Renal cortex interstitium (tissue), 15 donors: ENCODE measurements at places on chromosomes 4 and X.
A peak's percentile ranks its signal among the peaks of the same experiment; 100 is the strongest.

GRCh38 chr4:178633263-178633662, 1191.0 kb upstream of the AGA start:
- DNase-seq, result no peak

- no peak for DNase-seq
Observed at GRCh38 chrX:2452317-2452784, 48.4 kb downstream of the DHRSX start.

DNA sequence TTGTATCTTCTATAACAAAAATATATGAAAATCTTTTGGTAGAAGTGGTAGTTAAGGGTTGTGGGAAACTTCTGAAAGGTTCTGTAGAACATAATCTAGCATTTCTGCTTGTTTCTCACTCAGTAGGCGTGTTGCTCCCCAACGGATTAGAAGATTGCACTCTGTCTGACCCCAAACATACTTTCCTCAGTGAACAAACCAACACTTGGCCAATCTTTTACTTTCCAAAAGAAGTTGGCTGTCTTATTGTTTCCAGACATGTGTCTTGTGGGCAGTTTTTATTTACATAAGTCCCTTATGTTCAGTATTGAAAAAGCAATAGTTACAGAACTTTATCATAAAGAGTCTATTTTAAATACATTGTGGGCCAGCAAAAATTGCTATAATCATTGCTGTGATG, 312.8 kb upstream of the EPHA5 start:
- no peak for DNase-seq

DNA sequence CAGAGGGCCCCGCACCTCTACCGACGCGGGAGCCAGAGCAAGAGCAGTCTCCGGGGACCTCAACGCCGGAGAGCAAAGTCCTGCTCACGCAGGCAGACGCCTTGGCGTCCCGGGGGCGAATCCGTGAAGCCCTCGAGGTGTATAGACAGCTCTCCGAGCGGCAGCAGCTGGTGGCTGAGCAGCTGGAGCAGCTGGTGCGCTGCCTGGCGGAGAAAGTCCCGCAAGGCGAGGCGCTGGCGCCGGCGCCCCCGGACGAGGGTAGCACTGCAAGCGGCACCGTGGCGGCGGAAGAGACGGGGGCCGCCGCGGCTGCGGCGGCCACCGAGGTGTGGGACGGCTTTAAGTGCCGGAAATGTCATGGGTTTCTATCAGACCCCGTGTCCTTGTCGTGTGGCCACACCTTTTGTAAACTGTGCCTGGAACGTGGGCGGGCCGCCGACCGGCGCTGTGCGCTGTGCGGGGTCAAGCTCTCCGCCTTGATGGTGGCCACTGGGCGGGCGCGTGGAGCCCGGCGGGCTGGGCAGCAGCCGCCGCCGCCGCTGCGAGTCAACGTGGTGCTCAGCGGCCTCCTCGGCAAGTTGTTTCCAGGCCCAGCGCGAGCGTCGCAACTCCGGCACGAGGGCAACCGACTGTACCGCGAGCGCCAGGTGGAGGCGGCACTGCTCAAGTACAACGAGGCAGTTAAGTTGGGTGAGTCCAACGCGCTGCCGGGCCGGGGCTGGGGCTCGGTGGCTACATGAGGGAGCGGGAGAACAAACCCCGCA, 672 bp downstream of the LONRF3 start:
- no peak for DNase-seq

- DNase-seq, result no peak
Observed at GRCh38 chrX:17164941-17165340, 210.1 kb upstream of the NHS start.

DNA sequence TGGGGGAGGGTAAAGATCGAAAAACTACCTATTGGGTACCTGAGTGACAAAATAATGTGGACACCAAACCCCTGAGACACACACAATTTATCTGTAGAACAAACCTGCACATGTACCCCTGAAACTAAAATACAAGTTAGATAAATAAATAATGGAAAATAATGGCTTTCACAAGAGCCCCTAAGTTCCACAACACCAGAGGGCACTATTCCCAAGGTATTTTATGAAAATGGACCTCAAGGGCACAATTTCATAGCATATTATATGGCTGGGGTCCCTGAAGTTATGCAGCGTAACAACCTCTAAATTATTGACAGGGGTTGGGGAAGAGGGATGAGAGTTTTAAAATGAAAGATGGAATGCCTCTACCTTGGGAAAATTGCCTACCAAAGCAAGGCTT, 81.3 kb upstream of the TMEM33 start:
- DNase-seq, result no peak

DNA sequence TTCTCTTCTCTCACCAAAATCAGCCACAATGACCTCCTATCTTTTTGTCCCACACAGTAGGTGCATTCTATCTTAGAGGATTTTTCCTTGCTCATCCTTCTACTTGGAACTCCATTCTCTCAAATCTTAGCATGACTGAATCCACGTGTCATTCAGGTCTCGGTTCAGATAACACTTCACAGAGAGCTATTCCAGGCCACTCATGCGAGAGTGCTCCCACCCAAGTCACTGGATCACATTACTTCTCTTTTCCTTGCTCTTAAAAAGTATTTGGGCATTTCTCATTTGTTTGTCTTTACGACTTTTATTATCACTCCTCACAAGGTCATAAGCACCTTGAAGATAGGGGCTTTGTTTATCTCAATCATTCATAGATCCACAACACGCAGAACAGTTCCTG, 647.5 kb upstream of the TENM3 start:
- DNase-seq, result peak; percentile 45

GRCh38 chr4:188110741-188111471, 1.5 kb upstream of the TRIML2 start:
- no peak for DNase-seq

- DNase-seq, result no peak
Observed at GRCh38 chr4:103372002-103372558, 173.9 kb upstream of the CENPE start.

DNA sequence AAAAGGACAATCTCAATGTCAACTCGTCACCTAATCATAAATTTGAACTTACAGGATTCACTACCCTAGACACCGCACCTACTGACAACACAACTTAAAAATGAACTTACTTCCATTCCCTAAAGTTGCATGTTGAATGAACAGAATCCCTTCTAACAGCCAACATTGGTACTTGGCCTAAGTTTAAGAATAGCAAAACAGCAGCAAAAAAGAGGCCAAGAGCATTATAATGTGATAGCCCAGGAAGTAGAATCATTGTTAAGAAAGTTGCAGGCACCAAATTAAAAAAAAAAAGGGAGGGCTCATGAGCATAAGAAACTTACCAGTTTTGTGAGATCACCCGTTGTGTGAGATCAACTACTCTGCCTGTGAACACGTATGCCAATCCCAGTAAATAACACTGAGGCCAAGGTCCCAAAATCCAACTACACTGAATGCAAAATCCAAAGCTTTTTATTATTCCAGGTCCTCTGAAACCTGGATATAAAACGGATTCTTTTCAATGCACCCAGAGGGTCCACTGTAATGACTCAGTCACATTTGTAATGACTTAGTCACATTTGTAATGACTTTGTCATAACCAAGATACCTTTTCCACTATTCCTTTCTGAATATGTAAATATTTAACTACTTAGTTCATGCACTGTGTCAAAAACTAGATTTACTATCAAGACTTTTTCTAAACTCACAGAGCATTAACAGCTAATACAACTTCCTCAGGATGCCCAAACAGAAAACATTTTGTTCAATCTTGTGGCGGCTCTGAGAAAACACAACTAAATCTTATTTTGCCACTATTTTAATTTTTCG, 6.8 kb downstream of the HNRNPDL start:
- DNase-seq, result no peak

- peak; percentile 64 for DNase-seq
Observed at GRCh38 chr4:78059524-78059889, 2.4 kb downstream of the FRAS1 start.

DNA sequence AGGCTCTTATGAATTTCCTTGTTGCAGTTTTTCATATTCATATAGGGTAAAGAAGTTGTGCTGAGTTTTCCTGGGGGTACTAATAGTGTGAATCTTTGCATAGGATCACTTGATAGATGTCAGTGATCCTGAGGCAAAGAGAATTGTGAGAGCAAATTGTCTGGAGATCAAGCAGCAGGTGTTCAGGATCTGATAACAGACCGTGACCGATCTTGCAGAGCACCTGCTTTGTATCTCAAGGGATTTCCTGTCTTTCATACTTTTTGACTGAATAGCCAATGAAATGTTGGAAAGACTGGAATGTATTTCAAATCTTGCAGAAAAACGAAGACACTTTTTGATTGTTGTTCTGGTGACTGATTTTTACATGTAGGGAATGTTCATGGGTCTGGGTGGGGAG, 914.5 kb downstream of the STIM2 start:
- no peak for DNase-seq

DNA sequence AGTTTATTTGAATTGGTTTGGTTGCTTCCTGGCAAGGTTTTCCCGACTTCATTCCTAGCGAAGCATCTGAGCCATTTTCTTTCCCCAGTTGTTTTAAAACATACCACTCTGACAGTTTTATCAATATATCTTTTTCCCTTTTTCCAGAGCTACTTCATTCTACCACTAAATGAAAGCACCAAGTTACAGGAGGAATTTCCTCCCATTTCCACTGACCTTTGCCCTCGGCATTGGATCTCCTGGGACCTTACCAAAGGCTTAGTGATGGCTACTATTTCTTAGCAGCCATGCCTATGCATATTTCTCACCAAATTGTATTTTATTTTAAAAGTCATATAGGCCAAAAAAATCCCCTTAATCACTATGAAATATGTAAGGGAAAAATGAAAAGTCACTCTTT, 150.5 kb downstream of the ZNF330 start:
- DNase-seq, result no peak

DNA sequence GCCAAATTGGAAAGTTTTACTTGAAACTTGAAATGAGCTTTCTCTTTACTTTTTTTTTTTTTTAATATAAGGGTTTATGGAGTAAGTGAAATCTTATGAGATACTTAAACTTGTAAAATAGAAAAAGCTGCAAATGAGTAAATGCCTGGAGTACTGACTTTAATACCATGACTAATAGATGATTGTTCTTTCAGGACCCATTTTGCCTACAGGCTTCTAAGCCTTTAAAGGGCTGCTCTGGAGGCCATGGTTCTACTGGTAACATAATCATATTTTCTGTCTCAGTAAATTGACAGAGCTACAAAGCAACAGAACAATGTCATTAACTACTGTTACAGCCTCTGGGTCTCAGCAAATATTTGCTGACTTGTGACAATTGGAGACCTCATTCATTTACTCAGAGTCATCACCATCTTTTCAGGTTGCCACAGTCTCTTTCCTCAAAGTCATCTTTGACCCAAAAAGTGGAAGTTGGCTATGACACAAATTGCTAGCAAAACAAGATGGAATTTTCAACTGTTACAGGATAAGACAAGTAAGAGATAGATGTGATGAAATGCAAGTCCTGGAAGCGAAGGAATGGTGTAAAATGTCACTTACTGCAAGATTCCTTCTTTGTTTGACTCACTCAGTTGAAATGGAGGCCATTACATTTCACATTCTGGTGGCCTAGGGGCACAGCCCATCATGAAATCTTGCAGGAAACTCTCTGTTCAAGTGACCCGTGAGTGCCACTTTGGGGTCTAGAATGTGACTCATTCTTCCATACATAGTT, 132.7 kb downstream of the BTC start:
- DNase-seq, result no peak

DNA sequence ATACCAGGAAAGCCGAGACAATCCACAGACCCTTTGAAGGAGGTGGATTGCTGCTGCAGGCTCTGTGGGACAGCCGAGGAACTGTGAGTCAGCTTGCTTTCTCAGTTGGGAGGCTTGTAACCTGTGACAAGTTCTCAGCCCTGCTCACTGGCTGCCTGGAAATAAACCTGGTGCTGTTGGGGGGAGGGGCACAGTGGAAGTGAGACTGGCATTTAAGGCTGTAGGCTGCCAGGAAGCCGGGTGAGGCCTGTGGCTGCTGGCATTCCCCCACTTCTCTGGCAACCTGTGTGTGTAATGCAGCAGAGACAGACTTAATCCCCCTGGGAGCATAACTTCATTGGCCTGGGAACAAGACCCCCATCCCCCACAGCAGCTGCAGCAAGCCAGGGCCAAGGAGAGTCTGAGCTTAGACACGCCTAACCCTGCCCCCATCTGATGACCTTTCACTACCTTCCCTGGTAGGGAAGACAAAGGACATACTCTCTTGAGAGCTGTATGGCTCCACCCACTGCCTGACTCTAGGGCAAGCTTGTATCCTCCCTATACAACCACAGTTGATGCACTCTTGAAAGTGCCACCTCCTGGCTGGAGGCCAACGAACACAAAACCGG, 64.1 kb downstream of the ALPK1 start:
- DNase-seq, result no peak

GRCh38 chr4:66929748-66930147, 615.6 kb downstream of the CENPC start:
- no peak for DNase-seq

GRCh38 chr4:123577225-123577906, 180.8 kb downstream of the SPRY1 start:
- no peak for DNase-seq

DNA sequence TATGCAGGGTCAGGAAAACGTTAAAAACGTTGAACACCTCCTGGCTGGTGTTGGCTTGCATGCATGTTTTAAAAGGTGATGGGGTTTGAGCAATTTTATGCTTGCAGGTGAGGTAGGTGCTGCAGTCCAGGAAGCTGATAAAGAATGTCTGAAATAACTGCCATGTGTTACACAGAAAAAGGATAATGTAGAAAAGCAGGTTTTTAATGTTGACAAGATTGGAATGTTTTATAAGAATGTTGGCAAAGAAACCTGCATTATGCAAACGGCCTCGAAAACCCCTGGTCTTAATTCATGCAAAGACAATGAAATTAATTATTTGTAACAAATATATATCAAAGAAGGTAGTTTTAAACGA, 723.7 kb upstream of the AGA start:
- no peak for DNase-seq

DNA sequence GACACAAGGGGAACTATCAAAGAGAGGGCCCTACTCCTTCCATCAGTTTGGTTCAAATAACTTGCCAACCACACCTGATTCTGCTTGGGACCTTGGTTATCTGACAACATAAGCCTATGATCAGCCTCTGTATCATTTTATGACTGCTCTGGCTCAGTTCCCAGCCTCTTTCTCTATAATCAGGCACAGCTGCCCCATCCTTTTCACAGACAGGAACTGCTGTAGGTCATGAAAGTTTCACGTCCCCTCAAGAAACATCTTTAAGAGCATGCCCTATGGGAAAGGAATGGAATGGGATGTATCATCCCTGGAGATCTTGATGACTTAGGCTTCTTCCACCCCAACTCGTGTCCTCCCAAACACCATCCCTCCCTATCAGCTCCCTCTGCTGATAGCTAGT, 243.4 kb downstream of the AR start:
- no peak for DNase-seq

- no peak for DNase-seq
Observed at GRCh38 chrX:130741584-130741983, 161.4 kb downstream of the ENOX2 start.

DNA sequence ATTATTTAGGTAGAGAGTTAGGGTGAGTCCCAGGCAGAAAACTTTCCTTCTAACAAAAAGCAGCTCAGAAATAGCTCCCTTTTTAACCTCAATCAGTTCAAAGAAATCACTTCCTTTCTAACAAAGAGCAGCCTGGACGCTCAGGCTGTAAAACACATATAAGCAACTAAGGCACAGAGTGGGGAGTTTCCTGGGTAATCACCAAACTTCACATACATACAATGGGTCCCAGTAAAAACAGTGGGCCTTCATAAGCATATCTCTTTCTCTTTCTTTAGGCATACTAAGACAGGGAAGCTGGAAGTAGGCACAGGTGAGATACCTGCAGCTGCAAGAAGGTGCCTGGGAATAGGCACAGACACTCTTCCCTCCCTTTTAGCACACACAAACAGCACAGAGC, 4.9 kb upstream of the NAF1 start:
- no peak for DNase-seq

- no peak for DNase-seq
Observed at GRCh38 chrX:125826080-125826479, 340.0 kb downstream of the DCAF12L2 start.
